ENCODE measurements at places on chromosomes 1 and 21.

GRCh38 chr21:32719085-32719484 lies 8.7 kb downstream of the SYNJ1 start:
- DNase-seq = no peak

DNA sequence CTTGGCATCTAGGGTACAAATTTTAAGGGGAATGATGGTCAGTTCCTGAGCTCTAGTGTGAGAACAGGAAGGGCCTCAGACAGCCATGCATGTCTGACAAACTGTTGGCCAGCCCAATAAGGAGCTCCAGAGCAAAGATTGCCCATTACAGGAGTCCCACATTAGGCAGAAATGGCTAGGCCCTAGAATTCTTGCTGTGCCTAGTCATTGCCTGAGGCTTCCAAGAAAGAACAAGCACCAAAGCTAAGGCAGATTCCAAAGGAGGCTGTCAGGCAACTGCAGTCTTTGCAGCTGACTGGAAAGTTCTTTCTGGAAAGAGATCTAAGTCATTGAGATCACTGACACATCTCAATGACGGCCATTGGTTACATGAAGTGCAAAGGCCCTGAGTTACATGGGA lies 3.9 kb upstream of the STIL start:
- no peak for DNase-seq

GRCh38 chr21:15250384-15250783 lies 185.6 kb upstream of the NRIP1 start:
- no peak for DNase-seq

DNA sequence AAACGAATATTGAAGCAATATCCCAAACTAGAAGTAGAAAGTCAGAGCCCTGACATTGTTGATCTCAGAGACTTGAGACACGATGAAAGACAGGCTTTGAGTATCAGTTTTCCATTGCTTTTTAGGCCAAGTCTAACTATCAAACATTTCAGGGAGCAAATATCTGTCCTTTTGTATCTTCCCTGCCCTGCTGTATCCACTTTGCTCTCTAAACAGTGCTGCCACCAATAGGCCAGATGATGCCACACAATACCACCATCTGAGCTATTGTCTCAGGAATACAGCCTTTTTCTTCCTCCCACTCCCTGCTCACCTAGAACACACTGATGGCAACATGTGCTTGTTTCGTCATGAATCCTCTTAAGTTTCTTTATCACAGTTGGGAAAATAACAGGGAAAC lies 62.6 kb upstream of the SPAG17 start:
- no peak for DNase-seq

- no peak for DNase-seq
Observed at GRCh38 chr1:209391792-209392191, 191.7 kb upstream of the CAMK1G start.

GRCh38 chr1:114694540-114695310 lies 621 bp downstream of the AMPD1 start:
- DNase-seq = no peak

DNA sequence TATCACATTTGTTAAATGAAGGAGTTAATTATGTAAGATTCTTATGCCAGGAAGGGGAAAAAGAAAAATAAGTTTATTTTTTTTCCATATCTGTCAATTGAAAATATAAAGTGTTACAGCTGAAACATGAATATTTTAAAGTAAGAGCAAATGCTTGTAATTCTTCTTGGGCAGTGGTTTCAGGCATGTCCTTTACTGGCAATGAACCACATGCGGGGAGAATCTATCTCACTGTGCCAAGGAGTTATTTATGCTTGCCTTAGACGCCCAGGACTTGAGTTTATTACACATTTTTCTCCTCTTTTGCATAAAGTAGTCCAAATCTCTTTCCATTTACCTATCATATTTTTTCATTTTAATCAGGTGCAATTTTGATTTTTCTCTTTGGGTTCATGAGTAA lies 207.8 kb upstream of the NRIP1 start:
- no peak for DNase-seq

- DNase-seq = no peak
Observed at GRCh38 chr1:61362351-61362750, 280.0 kb downstream of the NFIA start.

DNA sequence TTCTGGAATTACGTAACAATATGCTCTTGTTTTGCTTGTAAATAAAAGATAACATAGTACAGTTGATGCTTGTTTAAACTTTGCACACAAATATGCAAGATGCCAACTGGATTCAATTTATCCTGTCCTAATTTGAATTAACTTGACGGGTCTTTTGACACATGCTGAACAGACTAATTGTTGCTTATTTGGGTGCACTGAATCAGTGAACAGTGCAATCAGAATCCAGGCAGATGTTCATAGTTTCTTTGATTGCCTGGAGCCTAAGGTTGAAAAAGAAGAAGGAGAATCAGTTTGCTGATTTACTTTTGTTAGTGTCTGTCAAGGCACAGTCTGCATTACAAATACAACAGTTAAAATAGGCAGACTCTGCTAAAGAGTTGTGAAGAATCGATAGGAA lies 307.9 kb downstream of the COL11A1 start:
- no peak for DNase-seq

- DNase-seq = no peak
Observed at GRCh38 chr1:6833804-6834203, 48.5 kb downstream of the CAMTA1 start.

- no peak for DNase-seq
Observed at GRCh38 chr1:160619742-160620277, 27.0 kb downstream of the SLAMF1 start.

GRCh38 chr1:91166106-91166712 lies 144.4 kb upstream of the ZNF644 start:
- DNase-seq = no peak

DNA sequence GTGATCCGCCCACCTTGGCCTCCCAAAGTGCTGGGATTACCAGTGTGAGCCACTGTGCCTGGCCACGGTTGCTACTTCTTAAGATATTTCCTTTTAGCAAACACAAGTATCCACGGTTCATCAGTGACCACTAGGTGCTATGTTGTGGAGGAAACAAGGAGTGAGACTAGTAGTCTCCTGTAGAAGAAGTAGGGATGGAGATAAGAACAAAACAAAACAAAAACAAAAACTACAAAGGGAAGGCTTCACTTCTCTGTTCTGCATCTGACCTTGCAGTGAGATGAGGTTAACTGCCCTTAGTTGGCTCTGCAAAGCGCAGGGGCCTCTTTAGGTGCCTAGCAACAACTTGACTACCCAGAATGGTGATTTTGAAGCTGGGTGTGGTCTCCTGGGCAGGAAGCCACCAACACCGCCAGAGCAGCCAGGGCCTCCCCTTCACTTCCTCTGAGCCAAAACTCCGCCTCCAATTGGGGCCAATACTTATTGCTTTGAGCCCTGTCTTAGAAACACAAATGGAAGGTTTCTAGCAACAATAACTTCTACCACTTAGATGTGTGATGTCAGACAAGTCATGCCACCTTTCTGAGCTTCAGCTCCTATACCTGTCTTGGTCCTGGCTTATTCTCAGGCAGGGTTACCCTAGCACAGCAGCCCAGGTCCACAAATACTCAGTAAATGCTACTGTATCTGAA lies 12.8 kb upstream of the CDC42 start:
- DNase-seq = no peak

- no peak for DNase-seq
Observed at GRCh38 chr21:44708213-44708865, 3.0 kb downstream of the TSPEAR start.

DNA sequence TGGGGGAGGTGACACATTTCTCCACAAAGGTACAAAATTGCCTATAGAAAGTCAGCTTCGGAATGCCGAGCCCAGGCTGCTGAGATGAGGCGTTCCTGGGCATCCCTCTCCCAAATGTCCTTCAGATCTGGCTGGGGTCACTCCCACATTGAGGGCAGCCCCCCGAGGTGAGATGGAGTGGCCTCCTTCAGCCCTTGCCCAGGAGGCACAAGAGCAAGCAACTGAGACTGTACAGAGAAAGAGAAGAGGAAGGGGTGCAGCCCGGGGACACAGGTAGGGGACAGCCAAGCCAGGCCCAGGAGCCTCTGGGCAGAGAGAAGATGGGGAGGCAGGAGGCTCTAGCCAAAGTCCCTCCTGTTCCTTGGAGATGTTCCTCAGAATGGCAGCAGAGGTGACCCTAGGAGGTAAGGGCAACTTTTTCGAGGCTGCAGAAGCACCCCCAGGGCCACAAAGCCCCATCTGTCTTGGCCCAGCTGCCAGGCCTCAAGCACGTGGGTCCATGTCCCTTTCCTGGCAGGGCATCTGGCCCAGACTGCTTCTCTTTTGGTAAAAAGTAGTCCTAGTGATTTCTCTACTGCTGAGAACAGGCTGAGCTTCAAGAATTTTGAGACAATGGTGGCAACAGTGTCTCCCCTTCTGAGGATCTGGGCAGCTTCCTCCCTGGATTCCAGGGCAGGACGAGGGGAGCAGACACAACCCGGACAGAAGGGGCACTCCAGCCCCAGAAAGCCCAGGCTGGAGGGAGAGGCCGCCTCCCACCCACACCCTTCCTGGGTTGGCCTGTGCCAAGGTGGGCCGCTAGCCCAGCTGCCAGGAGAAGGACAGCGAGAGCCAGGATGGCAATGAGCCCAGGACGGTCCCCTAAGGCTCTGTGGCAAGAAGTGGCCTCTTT lies 68.0 kb downstream of the LRRN2 start:
- DNase-seq = no peak

DNA sequence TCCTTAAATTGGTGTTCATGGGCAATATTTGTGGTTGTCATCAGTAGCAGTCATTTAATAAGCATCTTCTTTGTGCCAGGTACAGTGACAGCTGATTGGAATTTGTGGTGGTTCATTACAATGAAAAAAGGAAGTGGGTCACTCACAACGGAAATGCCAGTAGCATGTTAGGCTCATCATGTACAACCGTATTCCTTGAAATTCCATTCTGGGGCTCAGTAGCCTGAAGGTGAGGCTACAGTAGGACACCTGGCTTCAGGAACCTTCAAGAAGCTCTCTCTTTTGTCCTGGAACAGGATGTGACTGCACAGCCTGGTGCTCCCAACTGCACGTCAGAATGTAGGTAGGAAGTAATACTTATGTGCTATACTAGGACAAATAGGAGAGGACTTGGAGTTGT lies 93.9 kb downstream of the ST3GAL3 start:
- DNase-seq = no peak

DNA sequence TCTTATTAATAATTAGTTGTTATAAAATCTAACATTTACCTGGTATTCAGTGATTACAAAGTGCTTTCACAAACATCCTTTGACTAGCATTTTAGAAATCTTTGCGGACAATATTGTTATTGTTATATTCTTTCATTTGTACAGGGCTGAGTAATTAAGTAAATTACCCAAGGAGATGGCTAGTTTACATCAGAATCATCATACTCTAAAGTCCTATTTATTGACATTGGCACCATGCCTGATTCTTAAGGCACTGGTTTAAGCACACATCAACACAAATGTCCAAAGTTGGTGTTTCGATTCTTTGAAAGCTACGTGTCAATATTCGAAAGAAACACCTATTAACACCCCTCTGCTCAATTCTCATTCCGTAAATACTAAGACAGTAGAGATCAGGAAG lies 424.6 kb upstream of the CHRM3 start:
- peak; percentile 13 for DNase-seq

- no peak for DNase-seq
Observed at GRCh38 chr1:208731981-208732821, 488.0 kb upstream of the PLXNA2 start.

DNA sequence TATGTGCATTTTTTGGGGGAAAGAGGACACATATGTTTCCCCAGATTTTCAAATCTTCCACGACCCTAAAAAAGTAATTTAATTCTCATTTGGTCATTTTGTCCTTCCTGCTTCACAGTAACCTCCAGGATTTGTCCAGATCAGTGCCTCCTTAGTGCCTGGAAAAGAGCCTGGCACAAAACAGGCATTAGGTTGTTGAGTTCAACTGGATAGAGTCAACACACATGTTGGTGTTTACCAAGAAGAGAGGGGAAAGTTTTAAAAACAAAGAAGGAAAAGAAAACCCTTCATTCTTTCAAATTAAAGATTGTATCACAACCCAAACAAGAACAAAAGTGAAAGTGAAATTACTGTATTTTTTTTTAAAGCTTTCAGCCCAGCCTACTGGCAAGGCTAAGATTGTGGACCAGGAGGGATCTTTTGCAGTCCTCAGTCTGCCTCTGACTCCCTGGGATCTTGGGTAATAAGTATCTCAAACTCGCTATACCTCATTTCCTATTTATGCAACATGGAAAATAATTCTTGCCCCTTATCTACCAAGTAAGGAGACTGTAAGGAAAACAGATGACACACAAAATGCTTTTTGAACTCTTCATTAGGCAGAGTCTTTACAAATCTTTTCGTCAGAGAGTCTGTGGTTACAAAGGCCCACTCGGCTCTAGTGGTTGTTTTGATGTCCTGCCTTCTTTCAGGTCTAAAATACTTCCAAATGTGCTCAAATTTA lies 57.8 kb downstream of the ZNF281 start:
- no peak for DNase-seq

DNA sequence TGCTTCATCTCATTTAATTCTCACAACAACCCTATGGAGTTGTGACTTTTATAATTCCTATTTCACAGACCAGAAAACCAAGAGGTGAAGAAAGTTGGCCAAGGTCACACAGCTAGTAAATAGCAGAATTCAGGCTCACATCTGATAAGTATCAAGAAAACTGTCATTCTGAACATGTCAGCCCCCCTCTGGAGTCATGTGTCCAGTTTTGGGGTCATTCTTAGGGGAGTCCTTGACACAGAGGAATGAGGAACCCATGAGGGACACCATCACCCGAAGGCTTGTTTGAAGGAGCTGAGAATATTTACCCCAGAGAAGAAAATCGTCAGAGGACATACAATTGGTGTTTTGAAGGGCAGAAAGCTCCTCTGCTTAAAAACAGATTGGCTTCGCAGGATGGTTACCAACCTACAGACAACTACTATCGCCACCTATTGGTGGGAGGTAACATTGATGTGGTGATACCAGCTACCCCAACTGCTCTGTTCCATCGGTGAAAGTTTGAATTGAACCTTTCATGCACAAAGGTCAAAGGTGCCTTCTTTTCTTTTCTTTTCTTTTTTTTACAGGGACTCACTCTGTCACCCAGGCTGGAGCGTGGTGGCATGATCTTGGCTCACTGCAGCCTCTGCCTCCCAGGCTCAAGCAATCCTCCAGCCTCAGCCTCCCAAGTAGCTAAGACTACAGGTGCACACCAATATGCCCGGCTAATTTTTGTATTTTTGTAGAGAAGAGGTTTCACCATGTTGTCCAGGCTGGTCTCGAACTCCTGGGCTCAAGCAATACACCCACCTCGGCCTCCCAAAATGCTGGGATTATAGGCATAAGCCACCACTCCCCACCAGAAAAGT lies 31.3 kb downstream of the NCMAP start:
- DNase-seq = peak; percentile 17

DNA sequence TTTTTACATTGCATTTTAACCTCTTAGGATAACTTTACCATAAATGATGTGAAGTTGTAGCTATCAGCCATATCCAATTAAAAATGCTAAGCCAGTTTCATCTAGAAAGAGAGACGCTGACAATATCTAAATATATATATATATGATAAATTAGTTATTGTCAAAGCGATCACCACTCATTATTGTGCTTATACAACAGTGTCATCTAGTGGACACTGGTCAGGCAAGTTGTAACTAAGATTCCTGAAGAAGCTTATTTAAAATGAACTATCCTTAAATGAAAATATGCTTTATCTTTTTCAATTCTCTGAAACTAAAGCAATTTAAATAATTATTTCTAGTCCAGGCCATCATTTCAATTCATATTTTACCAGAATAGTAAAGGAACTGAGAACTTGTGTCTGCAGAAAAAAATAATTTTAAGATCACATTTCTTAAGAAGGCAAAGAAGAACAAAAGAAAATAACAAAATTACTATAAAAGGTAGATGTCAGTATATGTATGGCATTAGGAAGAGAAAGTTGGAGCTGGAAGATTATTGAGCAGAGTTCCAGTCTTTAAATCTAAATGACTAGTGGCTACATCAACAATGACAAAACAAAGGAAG lies 193.3 kb upstream of the SNX7 start:
- DNase-seq = no peak

Measured in NCI-H1048 (cell line).